ENCODE measurements at places on chromosomes 12 and 14.

GRCh38 chr12:51524386-51524901, 66.6 kb upstream of the SCN8A start:
- DNase-seq = no peak

DNA sequence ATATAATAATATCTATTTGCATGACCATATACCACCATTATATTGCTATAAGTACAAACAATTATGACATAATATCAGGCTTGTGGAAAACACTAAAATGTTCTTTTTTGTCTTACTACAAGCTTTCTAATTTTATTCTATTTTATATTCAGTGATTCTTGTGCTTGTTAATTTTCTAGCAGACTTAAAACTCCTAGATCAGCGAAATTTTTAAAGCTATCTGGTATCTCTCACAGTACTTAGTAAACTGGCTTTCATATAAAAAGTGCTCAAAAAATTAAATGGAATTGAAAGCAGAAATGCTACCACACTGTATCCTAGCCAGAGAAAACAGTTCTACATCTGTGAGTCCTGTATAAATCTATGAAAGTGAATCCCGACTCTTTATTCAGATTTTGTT, 105.3 kb downstream of the PAX9 start:
- no peak for DNase-seq

DNA sequence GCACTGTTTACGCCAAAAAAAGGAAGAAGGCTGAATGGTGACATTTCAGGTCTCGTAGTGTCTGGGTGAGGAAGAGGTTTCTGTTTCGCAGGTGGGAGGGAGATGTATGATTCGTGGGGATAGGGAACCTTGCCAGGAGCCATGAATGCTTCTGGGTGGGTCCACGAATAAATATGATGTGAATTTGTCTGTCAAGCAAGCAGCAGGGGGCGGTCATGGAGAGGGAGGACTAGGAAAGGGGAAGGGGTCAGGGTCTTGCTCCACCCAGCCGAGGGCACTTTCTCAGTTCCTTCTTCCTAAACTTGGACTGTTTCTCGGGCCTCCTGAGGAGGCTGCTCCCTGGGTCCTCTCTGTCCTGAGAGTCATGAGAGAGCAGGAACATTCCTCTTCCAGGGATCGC, 72.5 kb downstream of the LGMN start:
- DNase-seq = no peak

GRCh38 chr12:132781938-132782337, 20.3 kb upstream of the ANKLE2 start:
- DNase-seq = no peak

DNA sequence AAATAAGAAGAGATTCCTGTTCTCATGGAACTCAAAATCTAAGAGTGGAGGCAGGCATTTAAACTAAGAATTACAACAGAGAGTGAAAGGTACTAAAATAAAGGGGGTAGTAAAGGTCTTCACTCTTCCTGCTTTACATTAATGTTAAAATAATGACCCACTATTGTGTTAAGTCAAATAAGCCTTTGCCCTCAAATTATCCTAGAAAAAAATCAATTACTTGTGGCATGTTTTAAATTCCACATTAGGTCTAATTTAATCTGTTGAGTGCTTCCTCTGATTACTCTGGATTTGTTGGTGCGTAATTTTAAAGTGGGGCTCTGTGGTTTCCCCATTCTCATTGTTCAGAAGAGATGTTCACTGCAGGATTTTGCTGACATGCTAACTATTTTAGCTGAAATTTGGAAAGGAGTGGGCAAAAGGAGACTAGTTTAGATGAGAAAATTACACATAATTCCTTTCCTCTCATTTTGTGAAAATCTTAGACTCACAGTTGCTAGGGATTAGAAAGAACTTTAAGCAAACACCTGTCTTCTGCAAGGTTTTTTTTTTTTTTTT, 35.5 kb downstream of the BTG1 start:
- no peak for DNase-seq

DNA sequence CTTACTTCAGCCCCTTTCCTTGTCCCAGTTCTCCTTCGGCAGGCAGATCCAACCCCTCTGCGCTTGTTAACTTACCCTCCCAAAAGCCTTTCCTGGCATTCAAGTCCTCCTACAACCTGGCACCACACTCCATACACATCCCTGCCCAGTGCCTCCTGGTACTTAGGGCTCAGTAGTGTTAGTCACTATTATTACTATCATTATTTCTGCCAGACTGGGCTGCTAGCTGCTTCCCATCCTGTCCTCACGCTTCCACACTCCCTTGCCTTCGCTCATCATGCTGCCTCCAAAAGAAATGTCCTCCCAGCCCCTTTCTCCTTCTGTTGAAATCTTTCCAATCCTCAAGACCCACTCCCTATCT, 1.6 kb upstream of the HDAC7 start:
- DNase-seq = peak; percentile 57

DNA sequence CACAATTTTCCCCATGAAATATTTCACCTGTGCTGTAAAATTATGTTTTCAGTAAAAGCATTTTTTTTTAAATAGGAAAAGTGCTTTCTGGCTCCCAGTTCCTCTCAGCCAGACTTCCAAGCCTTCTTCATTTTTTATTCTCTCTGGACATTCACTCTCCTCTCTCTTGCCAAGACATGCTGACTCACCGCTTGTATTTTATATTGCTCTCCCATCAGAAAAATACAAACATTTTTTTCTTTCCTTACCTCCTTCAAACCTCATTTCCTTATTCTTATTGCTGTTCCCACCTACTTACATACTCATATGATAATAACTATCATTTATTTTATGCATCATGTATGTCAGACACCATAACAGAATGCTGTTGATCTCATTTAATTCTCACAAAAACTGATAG, 37.7 kb upstream of the ZNF641 start:
- DNase-seq = peak; percentile 39

DNA sequence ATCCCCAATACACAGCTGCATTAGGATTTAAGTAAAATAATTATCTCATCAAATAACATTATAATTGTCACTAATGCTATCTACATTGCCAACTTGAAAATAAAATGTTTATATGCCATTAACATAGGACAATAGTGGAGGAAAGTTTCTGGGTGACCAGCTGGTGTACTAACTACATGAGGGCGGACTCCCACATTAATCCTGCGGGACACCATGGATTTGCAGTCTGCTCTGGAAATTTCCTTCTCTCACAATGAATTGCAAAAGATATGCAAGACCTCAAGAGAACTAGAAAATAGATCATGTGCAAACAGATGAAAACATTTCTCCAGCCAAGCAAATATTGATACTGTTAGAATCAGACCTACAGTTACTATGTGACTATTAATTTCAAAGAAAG, 390.1 kb downstream of the NAV3 start:
- no peak for DNase-seq

DNA sequence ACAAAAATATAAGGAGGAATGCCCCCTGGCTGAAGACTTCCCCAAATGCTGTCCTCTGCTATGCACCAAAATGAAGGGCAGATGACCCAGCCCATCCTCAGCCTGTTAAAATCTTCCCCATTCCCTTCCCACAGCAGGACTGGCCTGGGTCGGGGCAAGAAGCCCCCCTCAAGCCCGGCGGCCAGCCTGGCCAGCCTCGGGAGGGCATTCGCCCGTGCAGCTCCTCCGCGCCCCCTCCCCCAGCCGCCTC, 413 bp downstream of the RARG start:
- DNase-seq = peak; percentile 43

DNA sequence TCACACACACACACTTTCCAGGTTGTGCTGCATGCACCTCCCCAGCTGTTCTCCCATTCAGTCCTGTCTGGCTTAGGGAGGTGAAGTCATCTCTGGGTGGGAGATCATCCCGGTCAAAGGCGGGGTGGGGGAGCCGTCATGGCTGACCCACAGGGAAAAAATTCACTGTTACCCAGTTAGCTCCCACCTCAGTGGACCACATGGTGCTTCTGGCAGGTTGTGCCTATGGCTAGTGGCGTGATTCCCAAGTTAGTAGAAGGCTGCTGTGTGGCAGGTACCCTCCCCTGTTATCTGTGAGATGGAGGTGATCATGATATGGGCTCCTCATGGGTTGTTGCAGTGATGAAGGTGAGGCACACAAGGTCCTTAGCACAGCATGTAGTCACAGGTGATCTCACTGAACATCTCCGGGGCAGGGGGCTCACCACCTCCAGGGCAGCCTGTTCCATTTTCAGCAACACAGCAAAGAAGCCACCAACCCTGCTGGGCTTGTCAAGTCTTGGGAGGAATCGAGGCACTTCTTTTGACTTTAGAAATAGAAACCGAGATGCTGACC, 154.9 kb upstream of the CCND2 start:
- no peak for DNase-seq

DNA sequence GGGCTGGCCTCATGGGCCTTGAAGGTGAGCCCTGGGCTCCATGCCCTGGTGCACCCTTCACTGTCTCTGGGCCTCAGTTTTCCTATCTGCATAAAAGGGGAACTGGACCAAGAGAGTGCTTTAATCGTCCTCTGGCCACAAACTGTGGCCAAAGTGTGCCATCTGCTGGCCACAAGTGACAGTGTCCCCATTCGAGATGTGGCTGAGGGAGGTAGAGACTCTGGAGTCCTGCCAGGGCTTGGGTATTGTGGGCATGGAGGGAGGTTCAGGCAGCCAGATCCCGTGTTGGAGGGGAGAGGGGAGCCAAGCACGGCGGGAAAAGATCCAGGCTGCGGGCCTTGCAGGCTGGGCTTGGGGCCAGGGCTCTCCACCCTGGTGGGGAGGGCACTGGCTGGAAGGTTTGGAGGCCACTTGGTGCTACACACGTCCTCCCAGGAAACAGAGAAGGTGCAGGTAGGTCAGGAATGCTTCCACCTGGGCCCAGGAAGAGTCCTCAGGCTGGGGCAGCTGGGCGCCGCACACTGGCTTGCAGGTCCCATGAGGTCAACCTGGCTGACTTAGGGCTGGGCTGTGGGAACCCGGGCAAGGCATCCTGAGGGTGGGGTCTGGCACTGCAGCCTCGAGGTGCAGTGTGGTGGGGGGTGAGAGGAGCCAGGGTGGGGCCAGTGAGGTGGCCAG, 7.3 kb upstream of the KIF26A start:
- peak; percentile 17 for DNase-seq

GRCh38 chr12:117060929-117061305, 38.3 kb downstream of the TESC start:
- no peak for DNase-seq

Data from EH (cell line).